NCI-H1436 treated with DMSO at 0.1 percent for 48 hours (cell line): ENCODE measurements at places on chromosomes 3 and 15.

DNA sequence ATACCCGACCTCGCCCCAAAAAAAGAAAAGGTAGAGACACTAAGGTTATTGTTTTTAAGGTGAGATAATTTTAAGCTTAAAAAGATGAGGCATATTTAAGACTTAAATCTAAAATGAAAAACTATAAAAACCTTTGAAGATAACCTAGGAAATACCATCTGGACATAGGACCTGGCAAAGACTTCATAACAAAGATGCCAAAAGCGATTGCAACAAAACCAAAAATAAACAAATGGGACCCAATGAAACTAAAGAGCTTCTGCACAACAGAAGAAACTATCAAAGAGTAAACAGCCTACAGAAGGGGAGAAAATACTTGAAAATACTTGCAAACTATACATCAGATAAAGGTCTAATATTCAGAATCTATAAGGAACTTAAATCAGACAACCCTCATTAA is 80.9 kb downstream of the TMCC1 start:
- no peak for DNase-seq

DNA sequence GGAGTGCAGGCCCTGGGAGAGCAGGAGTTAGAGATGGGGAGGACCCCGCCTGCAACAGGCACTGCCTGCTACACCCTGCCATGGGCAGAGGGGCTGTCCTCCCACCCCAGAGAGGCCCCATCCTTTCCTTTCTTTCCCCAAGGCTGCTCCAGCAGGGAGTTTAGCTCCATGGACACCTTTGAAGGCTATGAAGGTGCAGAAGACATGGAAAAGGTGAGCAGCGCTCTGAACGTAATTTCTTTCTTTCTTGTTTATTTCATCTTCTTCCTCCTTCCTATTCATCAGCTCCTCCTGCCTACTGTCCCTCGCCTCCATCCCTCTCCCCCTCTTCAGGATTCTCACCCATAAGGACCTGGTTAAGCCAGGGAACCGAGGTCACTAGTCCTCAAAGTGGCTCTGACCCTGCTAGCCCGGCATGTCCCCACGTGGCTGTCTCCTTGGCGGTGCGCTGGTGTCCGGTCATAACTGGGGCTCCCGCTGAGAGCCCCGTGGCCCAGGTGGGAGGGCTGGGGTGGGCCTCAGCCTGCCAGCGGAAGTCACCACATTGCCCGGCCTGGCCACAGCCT is 16.0 kb upstream of the ADIPOQ start:
- no peak for DNase-seq

DNA sequence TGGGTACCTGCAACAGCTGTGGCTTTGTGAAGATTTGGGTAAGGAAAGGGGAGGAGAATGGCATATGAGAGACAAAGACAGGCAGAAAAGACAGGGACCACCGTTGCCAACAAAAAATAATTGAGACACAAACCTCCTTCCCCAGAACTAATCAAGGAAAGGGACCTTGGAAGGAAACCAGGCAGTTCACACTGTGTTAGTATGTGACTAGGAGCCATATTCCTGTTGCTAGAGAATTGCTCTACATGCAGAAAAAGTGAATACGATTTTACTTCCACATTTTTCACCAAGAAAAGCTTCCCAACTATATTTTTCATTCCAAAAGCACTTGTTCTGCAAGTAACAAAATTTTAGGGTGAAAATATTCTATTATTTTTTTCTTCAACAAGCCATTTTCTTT is 393.7 kb upstream of the ADAMTS9 start:
- no peak for DNase-seq

- DNase-seq = no peak
Measured at GRCh38 chr3:14206548-14207177, 28.0 kb downstream of the LSM3 start.

GRCh38 chr3:71406972-71407810 is 176.3 kb downstream of the FOXP1 start:
- no peak for DNase-seq

- no peak for DNase-seq
Measured at GRCh38 chr15:93389211-93389610, 300.2 kb upstream of the RGMA start.

GRCh38 chr3:45608885-45609284 is 14.3 kb downstream of the LIMD1 start:
- DNase-seq = no peak

DNA sequence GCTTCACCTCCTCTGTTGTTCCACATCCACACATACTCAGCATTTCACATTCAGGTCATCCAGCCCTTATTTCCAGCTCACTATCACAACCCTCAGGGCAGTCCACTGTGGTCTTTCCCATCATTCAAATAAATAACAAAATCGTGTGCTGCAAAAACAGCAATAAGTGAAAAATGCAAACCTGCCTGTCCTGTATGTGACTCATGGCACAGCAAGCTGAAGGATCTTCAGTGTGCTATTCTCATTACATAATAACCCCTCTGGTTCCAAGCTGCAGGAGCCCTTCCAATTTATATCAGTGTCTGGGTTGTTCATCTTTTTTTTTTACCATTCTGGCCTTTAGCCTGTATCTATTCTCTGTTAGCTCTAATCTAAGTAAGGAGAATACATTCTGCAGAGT is 185.3 kb upstream of the UBE2E2 start:
- no peak for DNase-seq

GRCh38 chr15:60126200-60126599 is 122.1 kb downstream of the FOXB1 start:
- no peak for DNase-seq

DNA sequence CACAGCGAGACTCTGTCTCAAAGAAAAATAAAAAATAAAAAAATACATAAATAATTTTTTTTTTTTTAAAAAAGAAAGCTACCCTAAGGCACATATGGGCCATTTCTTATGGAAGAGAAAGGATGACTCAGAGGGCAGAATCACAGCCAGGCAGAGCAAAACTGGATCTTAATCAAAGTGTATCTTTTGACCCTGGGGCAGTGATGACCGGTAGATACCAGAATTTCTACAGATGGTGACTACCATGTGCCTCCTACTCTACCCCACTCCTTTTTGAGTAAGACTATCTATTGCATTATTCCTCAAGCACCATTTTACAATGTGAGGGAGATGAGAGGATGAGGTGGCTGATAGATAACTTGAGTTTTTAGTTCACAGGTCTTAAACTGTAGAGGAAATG is 26.0 kb downstream of the TARS3 start:
- DNase-seq = no peak

- no peak for DNase-seq
Measured at GRCh38 chr15:88911766-88912118, 1.4 kb downstream of the MFGE8 start.

DNA sequence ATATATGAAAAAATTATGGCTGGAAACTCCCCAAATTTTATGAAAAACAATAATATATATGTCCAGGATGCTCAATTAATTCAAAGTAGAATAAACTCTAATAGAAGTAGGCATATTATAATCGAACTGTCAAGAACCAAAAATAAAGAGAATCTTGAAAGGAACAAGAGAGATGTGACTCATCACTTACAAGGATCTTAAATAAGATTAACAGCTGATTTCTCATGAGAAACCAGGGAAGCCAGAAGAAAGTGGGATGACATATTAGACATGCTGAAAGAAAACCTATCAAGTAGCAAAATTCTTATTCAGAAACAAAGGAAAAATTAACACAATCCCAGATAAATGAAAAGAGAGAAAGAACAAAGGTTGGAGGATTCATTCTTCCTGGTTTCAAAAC is 66.8 kb downstream of the FAIM start:
- DNase-seq = no peak

- DNase-seq = no peak
Measured at GRCh38 chr15:101232677-101233076, 19.2 kb downstream of the CHSY1 start.

DNA sequence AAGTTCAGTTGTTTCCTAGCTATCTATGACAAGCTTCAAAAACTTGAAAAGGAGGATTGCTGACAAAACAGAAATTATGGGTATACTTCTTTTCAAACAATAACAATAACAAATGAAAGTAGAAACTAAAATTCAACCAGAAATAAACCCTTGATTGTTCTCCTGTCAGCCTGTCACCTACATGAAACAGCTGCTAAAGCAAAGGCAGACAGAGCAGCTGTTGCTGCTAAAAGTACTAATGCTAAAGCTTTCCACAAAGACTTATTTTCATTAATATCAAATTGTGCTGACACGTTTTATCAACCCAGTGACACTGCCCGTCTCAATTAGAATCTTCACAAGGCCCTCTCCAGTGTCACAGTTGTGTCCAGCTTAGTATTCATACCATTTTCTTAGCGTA is 533.2 kb upstream of the GBE1 start:
- DNase-seq = no peak

DNA sequence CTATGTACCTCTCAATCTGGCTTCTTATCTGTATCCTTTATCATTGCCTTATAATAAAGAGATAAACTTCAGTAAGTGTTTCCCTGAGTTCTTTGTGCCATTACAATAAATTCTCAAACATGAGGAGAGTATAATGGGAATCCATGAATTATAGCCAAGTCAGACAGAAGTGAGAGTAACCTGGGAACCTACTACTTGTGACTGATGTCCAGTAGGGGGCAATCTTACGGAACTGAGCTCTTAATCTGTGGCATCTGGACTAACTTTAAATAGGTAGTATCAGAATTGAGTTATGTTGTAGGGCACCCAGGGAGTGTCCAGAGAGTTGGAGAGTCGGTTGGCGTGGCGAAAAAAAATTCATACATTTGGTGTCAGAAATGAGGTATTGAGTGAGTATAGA is 542.6 kb downstream of the ZBBX start:
- no peak for DNase-seq

DNA sequence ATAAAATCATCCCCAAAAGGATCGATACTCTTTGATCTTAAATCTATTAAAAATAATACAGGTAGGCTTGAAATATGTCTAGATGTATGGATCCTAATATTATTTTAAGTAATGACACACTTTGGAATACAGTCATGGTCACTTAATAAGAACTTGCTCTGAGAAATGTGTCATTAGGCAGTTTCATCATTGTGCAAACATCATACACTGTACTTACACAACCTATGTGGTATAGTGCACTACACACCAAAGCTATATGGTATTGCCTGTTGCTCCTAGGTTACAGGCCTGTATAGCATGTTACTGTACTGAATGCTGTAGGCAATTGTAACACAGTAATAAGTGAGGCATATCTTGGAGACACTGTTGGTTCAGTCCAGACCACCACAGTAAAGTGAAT is 307.1 kb downstream of the RAP2B start:
- no peak for DNase-seq

GRCh38 chr3:171553086-171553485 is 92.9 kb upstream of the TNIK start:
- DNase-seq = no peak

GRCh38 chr3:23276913-23277658 is 74.0 kb downstream of the UBE2E2 start:
- DNase-seq = no peak

DNA sequence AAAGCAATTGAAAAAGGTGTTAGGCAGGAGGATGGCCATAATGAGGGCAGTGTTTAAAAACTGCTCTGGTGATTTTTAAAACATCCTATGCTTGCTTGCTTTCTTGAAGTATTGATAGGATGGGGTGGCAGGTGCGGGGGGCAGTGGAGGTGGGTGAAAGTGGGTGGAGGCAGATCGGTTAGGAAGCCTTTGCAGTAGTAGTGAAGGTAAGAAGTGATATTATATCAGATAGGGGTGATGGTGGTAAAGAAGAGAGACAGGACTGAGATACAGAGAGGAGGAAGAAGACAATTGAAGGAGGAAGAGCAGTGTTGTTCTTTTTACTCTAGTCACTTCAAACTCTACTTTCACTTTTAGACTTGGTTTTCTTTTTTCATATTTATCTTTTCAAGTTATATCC is 11.1 kb downstream of the ZNF80 start:
- no peak for DNase-seq
